ENCODE measurements at places on chromosomes 5 and 9. TPM values are rescaled to one million over a fixed set of nuclear protein-coding genes. Genes with fewer than 3 reads are reported as not detected.

- DNase-seq, result no peak
- H3K36me3 ChIP-seq, result peaks cover 61% of the 10 kb centered on the region
- no peak overlapping the region for H3K27ac ChIP-seq
- H3K4me3 ChIP-seq, result no peak overlapping the region
- no peaks in the 10 kb centered on the region for H3K27me3 ChIP-seq
Observed at GRCh38 chr5:43296835-43297234, 16.4 kb downstream of the HMGCS1 start.

- H3K27ac ChIP-seq, result no peak overlapping the region
- DNase-seq, result no peak
- no peak overlapping the region for H3K4me3 ChIP-seq
Observed at GRCh38 chr9:126532951-126533925, 80.5 kb upstream of the LMX1B start.

- H3K4me1 ChIP-seq, result no peaks in the 10 kb centered on the region
- H3K27ac ChIP-seq, result no peak overlapping the region
- H3K27me3 ChIP-seq, result no peaks in the 10 kb centered on the region
- no peak for DNase-seq
- H3K4me3 ChIP-seq, result no peak overlapping the region
Observed at GRCh38 chr9:31700252-31701045, 684.0 kb upstream of the ACO1 start.

GLRA1 gene
- not detected for total RNA-seq
